Stimulated activated CD4-positive, alpha-beta T cell treated with anti-CD3 and anti-CD28 coated beads, Interleukin-12 subunit alpha, Interleukin-12 subunit beta, amount 100 ng/mL, for 48 hours (primary cell): ENCODE measurements at places on chromosomes 7 and 10.

DNA sequence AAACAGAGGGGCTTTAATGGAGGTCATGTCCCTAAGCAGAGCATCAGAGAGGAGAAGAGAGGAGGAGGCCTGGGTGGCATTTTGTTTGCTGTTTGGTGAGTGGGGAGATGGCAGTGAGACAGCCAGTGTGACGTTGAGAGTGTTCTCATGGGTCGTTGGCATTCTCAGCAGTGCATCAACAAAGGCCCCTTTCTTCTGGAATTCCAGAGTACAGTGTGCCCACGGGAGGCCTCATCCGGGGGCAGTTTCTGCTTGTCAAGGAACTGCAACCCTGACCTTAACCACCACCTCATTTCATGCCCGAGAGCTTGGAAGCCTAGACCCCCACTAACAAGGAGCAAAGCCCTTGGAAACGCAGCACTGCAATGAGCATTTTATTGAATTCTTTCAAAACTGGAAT, 92.9 kb downstream of the CELF2 start:
- no peak for DNase-seq

DNA sequence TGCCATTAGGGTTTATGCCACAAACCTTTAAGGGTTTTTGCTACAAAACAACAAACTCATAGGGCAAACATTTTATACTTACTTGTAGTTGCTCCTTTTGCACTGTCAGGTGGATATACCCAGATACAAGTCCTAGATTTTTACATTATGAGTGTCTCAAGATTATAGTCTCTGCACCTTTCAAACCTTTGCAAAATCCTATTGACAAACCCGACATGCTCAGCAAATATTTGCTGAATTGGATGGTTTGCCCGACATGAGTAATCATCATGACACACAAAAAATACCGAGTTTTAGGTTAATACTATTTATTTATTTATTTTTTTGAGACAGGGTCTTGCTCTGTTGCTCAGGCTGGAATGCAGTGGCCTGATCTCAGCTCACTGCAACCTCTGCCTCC, 117.3 kb downstream of the SLC25A13 start:
- DNase-seq = no peak

- no peak for DNase-seq
These were observed 56.8 kb downstream of the MGMT start for GRCh38 chr10:129523723-129524316.

- peak; percentile 55 for DNase-seq
These were observed at the start of gene MINDY4 for GRCh38 chr7:30771174-30771879. TSS of gene MINDY4 (plus strand) at chr7:30771417. CDS start at chr7:30771494, 77 bp downstream.

DNA sequence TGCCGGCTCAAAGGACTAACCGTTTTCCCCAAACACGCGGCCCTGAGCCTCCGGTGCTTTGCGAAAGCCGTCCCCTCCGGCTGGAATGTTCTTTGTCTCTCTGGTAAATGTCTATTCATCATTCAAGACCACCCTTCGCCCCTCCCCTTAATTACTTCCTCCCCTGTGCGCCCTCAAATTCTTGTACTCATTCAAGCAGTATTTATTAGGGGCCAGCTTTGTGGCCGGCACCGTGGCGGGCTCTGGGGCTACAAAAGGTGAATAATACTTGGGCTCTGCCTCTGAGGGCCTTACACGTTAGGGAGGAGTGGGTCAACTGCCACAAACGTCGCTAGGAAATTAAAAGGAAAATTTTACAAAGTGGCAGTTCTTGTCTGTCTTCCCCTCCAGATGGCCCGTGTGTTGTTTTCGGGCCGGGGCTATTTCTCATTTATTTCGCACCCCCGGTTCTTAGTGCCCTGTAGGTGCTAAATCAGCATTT, 1.5 kb upstream of the MEST start:
- DNase-seq = no peak

DNA sequence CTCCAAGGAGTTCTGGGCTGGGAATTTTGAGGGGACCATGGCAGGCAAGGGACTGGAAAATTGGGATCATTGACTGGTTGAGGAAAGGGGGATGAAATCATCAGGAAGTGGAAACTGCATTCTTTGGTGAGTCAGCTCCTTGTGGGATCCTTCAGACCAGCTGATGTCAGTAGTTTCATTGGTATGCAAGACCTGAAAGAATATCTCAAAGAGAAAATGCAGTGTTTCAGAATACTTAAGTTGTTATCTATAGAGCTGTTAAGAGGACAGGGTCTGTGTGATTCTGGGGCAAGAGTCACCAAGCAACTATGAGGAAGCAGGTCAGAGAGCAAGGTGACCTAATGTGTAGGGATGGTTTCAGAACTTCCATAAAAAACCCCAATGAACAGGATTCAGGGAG, 595.9 kb upstream of the AUTS2 start:
- no peak for DNase-seq

GRCh38 chr7:24318326-24318725, 34.3 kb downstream of the NPY start:
- no peak for DNase-seq

- no peak for DNase-seq
These were observed 1.1 kb upstream of the FEZF1 start for GRCh38 chr7:122305475-122306319.

DNA sequence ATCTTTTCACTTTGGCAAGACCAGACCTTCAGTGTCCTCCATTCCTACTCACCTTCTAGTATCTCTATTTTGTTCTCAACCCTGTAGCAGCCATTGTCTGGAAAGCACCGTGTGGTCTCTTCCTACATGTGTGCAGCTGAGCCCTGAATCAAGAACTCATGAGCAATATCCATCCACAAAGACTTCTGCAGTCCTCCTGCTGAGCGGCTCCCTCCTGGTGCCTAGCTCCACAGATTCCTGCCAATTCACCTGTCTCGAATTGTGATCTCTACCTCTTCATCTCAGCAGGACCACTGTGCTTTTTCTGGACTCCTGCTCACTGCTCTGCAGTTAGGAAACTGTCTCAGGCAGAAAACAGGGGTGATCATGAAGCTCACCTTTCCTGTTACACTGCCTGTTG, 118.8 kb downstream of the RELN start:
- DNase-seq = no peak

GRCh38 chr10:132961787-132962622, 19.6 kb upstream of the CFAP46 start:
- DNase-seq = peak; percentile 74

- no peak for DNase-seq
These were observed 31.0 kb downstream of the MKLN1 start for GRCh38 chr7:131358636-131359035.

- no peak for DNase-seq
These were observed 168.5 kb upstream of the ZNF804B start for GRCh38 chr7:88590963-88591362.

GRCh38 chr7:159209429-159209828, 64.8 kb upstream of the VIPR2 start:
- no peak for DNase-seq

DNA sequence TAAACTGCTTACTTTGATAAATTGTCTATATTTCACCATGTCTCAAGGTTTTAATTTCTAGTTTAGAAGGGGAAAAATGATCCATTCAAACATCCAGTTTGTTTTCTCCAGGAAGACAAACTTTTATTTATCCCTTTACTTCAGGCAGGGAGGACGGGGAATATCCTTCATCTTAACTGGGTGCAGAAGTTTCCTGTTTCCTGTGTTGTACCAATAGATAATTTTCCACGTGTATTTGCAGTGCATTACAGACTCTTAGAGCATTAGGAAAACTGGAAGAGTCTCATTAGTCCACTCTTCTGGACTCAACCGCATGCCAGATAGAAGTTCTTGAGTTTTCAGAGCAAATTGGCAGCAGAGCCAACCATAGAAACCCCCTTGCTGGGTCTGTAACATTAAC, 39.4 kb upstream of the PIP4K2A start:
- DNase-seq = no peak

GRCh38 chr10:103510046-103510685, 16.7 kb downstream of the NEURL1 start:
- DNase-seq = no peak

GRCh38 chr10:132580143-132580542, 42.6 kb downstream of the INPP5A start:
- DNase-seq = no peak

DNA sequence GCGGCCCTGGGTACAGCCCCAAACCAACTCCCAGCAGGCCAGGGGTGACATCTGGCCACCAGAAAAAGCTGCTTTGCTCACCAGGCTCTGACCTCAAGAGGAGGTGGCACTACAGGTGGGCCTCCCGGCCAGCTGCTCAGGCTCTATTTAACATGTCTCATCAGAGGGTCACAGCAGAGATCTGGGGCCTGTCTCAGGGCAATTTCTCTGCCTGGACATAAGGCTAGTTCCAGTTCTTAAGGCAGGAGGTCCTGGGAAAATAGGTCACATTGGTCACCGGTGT, 88.6 kb downstream of the GFRA1 start:
- DNase-seq = no peak

DNA sequence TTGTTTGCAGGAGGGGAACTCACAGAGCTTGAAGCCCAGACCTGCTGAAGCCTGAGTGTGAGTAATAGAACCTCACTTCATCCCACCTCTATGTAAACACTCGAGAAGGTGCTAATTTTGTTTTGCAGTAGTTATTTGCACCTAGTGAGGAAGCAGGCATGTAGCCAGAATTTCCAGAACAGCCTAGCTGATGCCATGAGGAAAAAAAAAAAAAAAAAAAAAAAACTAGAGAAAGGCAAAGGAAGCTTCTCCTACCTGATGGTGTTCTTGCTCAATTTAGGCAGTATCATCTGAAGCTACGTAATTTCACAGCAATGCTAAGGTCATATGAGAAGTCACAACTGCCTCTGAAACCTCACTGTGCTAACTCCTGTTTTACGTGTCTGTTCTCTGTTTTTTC, 13.6 kb upstream of the GPR37 start:
- DNase-seq = no peak

DNA sequence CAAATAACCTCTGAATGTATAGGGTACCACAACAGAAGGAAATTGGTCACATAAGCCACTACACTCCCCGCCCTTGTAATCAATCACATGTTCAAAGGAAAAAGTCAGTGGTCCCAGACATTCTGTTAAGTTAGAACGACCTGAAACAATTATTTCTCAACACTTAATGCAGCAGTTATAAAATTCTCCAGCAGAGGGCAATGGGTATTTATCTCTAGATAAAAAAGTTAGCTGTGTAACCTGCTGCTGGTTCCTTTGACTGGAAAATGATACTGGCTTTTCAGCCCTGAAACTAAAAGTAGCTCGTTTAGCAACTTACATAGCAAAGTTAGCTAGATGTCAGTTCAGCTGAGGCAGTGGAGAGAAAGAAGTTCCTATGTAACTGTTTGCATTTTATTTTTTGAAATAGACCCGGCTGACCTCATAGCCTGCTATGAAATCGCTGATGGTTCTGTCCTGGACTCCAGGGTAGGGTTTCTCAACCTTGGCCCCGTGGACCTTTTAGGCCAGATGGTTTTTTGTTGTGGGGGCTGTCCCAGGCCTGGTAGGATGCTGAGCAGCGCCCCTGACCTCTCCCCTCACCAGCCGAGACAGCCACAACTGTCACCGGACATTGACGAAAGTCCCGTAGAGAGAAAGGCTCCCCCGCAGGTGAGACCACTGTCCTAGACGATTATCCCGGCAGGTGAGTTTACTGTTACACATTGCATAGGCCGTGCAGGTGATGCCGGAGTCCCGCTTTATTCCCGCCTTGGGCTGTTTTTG, 40.2 kb upstream of the PROSER2 start:
- DNase-seq = no peak

GRCh38 chr7:87426160-87426559, 49.3 kb downstream of the ABCB4 start:
- DNase-seq = no peak

DNA sequence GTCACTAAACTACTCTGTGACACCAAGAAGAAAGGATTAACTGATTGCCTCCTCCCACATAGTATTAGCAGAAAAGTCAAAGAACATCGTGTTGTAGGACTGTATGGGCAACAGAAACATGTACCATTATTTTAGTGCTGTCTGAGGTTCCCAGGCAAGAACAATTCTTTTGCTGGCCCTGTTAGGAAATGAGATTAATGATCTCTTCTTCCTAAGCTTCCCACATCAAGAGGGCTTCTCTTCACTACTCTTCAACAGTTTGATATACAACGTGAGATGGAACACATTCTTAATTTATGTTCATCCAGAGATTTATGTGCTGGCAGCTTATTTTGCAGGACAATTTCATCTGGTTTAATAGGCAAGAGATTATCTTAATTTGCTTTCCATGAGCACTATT, 219.6 kb downstream of the DOCK4 start:
- DNase-seq = no peak

DNA sequence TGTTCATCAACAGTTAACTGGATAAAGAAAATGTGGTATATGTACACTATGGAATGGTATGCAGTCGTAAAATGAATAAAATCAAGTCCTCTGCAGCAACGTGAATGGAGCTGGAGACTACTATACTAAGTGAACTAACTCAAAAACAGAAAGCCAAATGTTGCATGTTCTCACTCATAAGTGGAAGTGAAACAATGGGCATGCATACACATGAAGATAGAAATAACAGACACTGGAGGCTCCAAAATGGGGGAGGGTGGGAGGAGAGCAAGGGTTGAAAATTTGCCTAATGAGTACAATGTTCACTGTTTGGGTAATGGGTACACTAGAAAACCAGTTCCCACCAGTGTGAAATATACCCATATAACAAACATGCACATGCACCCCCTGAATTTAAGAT, 179.5 kb downstream of the ZWINT start:
- no peak for DNase-seq

- no peak for DNase-seq
These were observed 58.6 kb downstream of the TACC2 start for GRCh38 chr10:122047560-122047959.

DNA sequence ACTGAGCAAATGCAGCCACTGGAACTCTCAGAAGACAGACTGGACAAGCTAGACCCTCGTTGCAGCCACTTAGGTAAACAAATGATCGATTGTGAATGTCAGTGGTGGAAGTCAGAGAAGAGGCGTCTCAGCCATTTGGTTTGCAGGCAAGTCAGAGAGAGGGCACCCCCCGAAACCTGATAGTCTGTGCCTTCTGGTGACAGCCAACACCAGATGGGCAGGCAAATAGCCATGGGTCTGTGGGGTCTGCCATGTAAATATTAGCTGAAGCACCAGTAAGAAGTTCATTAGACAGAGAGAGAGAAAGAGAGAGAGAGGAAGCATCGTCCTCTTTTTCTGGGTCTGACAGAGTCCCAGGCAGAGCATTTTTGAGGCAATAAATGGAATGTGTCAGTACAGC, 5.4 kb downstream of the PPP1R17 start:
- DNase-seq = no peak

DNA sequence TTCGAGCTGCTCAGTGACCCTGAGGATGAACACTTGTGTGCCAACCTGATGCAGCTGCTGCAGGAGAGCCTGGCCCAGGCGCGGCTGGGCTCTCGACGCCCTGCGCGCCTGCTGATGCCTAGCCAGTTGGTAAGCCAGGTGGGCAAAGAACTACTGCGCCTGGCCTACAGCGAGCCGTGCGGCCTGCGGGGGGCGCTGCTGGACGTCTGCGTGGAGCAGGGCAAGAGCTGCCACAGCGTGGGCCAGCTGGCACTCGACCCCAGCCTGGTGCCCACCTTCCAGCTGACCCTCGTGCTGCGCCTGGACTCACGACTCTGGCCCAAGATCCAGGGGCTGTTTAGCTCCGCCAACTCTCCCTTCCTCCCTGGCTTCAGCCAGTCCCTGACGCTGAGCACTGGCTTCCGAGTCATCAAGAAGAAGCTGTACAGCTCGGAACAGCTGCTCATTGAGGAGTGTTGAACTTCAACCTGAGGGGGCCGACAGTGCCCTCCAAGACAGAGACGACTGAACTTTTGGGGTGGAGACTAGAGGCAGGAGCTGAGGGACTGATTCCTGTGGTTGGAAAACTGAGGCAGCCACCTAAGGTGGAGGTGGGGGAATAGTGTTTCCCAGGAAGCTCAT, 1.1 kb downstream of the DDIT4 start:
- DNase-seq = peak; percentile 61

GRCh38 chr10:3848775-3849635, 64.0 kb upstream of the KLF6 start:
- DNase-seq = peak; percentile 28

GRCh38 chr10:30456266-30456665, 22.3 kb downstream of the MAP3K8 start:
- no peak for DNase-seq
